ENCODE measurements at places on chromosomes 2 and 18.
A peak's percentile ranks its signal among the peaks of the same experiment; 100 is the strongest.

DNA sequence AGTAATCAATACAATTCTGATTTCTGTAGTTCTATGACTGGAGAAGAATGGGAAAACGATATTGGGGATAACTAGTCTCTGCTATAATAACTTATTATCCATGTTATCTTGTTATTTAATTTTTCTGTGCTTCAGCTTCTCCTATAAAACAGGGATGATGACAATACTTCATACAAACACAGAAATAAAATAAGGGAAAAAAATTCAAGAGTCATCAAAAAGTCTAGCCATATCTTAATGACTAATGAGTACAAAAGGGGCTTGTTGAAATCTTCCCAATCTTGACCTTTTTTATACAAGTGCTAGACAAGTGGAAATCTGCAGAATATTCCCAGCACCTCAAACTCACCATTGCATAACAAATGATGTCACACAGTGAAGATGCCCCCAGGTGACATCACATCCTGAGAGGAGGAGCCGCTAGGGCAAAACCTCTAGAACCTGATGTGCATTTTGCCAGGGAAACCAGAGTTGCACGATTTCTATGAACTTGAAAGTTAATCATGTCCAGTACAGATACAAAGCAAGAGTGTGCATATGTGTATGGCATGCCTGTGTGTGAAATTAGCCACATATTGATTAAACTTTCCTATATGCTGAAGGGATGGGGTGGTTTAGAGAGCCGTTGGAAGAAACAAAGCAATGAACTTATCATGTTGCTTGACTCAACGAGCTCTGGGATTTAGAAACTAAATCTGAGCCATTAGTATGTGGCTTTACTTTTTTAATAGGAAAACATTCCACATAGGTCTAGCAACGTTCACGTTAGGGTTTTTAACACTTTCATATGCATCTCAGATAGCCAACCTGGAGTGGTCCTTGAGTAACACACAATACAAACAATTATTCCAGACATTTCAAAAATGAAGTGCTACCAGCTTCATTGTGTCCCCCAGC lies 278.9 kb downstream of the SLC4A3 start:
- no peak for DNase-seq

GRCh38 chr2:173099271-173099670 lies 23.6 kb downstream of the MAP3K20 start:
- DNase-seq = no peak

DNA sequence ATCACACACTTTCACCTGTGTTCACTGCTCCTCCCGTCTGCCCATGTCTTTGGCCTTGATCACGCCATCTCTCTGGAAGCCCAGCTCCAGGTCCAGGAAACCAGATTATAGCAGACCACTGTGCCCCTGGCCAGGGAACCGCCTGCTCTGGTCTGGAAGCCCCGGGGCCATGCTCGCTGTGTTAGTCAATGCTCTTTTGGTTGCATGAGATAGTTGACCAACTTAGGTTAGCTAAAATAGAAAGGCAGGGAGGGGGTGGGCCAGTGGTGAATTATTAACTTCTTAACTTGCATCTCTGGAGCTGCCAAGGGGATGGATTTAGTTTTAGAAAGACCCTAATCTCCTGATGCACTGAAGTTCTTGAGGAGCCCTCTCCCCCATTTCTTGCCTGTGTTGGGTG lies 232.7 kb downstream of the AGAP1 start:
- no peak for DNase-seq

GRCh38 chr2:235666213-235666781 lies 172.5 kb downstream of the AGAP1 start:
- DNase-seq = no peak

- peak; percentile 64 for DNase-seq
Observed at GRCh38 chr18:76450452-76451395, 44.3 kb downstream of the ZNF516 start.

DNA sequence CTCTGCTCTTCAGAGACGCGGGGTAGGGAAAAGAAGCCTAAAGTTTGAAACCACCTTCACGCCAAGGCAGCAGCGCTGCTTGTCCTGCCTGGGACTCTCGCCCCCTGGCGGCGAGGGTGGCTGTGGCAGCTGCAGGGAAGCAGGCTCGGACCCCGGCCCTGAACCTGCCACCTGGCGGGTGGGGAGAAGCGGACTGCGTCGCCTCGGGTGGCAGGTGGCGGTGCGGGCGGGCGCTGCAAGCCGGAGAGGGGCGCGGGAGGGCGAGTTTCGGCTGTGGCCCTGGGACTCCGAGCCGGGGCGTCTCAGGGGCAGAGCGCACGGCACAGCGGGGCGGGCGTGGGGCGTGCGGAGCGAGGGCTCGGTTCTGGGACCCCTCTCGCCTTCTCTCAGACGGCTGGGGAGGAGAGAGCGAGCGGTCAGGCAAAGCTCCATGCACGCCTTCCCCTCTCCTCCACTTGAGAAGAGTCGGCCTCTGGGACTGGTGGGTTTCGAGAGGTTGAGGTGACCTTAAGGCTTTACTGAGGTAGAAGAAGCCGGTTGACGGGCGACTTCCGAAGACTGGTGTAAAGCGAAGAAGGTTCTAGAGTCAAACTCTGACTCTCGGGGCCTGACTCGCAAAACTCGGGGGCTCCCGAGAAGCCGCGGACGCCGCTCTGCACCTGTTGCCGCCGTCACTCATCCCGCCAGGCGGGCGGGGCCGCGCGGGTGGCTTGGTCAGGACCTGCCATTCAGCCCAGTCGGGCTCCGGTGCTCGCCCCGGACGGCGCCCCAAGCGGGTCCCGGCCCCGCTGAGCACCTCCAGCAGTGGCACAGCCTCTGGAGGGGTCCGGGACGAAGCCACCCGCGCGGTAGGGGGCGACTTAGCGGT lies 1.1 kb upstream of the BOLL start:
- DNase-seq = peak; percentile 49

GRCh38 chr18:63339920-63340484 lies 20.4 kb upstream of the BCL2 start:
- no peak for DNase-seq

GRCh38 chr2:184004289-184004947 lies 593.9 kb upstream of the ZNF804A start:
- no peak for DNase-seq
